ENCODE measurements at places on chromosomes 1 and 21.

- no peak for DNase-seq
These were observed 1.4 kb downstream of the MMEL1 start for GRCh38 chr1:2631136-2632050.

DNA sequence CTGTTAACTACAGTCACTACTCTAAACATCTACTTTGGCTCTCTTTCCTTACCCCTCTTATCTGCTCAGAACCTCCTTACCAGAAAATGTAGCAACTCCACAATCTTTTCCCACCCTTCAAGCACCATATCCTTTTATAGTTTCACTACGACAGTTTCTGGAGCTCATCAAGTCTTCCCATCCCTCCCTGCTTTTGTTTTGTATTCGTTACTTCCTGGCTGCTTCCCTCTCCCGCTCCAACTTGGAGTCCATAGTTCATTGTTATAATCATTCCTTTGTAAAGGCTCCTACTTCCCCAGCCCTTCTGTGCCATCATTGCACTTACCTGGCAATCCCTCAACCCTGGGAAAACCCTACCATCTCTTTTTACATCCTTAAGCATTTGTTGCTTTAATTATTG, 18.0 kb downstream of the MPZL1 start:
- DNase-seq, result no peak

DNA sequence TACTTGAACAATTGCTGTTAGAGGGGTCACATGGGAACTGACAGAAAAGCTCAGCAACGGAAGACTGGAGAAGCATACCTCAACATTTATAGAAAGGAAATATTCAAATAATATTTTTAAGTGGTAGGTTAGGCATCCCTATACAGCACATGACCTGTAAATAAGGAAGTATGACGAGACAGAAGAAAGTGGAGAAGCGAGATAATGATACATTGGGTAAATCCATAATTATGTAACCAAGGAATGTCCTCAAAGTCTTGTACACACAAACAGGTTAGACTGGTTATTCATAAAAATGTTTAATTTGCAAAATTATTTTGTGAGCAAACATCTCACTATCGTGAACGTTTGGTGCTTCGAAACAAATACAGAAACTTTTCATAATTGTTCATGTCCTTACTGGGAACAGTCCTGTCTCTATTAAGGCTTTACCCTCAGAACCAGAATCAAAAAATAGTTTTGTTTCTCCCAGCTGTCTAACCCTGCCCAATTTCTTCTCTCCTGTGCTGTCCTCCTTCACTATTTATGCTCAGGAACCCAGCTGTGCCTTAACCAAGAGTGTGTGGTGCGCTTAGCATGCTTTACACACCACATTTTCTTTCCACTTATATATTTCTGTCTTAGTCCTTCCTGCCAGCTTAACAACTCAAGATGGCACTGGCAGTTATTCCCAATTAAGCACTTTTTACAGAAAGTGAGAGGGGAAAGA, 10.2 kb downstream of the KMO start:
- no peak for DNase-seq

- no peak for DNase-seq
These were observed 197.5 kb upstream of the KIAA0040 start for GRCh38 chr1:175390081-175390481.

DNA sequence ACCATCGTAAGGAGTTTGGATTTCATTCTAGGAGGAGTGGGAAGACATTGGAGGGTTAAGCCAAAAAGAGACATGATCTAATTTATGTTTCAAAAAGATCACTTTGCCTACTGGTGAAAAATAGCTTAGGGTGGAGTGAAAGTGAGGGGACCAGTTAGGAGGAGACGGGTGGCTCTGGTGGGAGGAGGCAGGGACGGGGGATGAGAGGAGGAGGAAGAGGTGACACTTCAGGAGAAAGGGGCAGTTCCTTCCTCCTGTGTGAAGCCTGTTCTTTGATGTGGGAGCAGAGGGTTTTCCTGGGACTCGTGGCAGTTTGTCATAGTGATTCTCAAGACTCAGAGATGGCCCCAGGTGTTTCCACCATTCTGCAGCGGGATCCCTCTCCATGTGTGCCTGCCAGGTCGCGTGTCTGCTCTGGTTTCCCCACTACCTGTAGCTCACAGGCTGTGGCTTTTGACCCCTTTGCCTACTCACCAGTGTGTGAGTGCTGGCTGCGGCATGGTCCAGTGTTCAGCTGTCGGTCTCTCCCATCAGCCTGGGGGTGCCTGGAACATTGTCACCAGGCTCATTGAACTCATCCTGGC, 102.4 kb downstream of the CNIH3 start:
- DNase-seq, result no peak

GRCh38 chr1:154453574-154454352, 48.3 kb upstream of the TDRD10 start:
- no peak for DNase-seq

- DNase-seq, result peak; percentile 23
These were observed 47.8 kb upstream of the NRDC start for GRCh38 chr1:51926171-51926812.

DNA sequence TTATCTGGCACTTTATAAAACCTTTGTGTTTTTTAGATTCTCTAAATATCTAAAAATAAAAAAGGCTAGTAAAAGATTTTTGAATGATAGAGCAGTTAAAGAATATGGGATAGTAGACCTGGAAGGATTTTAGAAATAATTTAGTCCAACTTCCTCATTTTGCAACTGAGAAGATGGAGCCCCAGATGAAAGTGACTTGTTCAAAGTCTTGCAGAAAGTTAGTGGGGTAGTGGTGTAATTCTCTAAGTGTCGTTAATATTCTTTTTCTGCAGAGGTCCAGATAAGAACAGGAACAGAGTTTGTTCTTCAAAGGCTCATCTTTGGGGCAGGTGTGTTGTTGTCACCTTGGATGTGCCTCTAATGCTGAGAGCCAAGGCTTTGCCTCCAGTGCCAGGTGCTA, 159.5 kb downstream of the DISC1 start:
- no peak for DNase-seq

DNA sequence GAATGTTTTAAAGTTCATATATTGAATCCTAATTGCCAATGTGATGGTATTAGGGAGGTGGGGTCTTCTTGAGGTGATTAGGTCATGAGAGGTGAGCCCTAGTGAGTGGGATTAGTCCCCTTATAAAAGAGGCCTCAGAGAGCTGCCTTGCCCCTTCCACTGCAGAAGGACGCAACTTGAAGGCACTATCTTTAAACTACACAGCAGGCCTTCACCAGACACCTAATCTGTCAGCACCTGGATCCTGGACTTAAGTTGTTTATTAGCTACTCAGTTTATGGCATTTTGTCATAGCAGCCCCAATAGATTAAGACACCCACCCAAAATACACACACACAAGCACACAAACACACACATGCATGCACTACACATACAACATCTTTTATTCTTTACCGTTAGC, 61.4 kb downstream of the DAB1 start:
- DNase-seq, result no peak

DNA sequence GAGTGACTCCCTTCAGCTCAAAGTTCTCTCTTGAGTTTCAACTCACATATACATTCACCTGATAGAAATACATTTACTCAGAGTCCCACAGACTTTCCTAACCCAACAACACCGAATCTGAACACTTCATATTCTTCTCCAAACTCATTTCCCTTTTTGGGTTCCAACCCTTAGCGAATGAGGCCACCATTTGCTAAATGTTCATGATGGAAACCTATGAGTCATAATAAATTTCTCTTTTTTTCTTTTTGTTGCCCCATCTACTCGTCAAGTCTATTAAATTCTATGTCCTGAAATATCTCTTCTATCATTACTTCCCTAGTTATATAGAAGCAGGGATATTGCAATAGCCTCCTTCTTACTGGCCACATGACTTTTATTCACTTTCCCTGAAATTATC, 100.1 kb downstream of the HLX start:
- no peak for DNase-seq

GRCh38 chr1:56516539-56517252, 62.7 kb downstream of the PLPP3 start:
- DNase-seq, result peak; percentile 91

GRCh38 chr1:231665101-231665500, 38.5 kb downstream of the DISC1 start:
- DNase-seq, result no peak

GRCh38 chr1:51515982-51516648, 3.0 kb downstream of the EPS15 start:
- DNase-seq, result no peak

GRCh38 chr21:37071561-37072273, 1.2 kb downstream of the PIGP start:
- DNase-seq, result no peak

DNA sequence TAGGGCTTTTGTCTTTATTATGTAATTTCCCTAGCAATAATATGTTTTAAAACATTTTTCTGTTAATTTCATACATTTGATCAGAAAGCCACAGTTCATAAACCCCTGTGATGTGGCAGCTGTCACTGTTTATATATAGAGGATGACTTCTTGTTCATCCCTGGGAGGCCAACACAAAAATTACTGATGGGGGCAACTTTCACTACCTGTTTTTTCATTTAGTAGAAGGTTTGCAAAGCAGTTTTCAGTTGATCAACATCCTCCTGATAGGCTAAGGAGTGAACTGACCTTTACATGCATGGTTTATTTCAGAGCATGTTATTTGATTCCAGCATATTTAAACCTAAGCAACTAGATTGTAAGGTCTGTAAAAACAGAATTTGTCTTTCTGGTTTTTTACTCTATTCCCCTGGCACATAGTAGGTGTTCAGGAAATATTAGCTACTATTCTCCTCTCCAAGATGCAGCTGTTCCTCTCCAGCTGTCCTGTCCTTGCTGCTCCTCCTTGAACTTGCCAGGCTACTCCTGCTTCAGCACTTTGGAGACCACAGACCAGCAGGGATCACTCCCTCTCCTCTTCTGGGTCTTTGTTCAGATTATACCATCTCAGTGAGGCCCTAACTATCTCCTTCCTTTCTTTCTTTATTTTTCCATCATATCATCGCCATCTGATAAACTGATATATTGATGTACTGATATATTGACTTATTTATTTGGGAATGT, 54.7 kb downstream of the ROR1 start:
- DNase-seq, result no peak

DNA sequence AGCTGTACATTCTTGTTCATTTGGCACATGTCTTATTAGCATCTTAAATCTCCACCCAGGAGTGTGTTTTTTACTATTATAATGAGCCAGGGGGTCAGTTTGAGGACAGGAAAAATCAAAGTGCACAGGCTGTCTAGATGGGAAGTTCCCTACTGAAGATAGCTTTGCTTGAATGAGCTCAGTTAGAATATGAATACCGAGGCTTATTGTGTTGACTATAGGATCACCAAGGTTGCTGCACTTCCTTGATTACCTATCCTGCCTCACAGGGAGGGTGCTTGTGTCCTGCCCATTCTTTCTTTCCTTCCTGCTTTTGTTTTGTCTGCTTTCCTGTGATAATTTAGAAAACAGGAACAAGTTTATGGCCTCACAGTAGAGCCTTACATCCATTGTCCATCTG, 16.3 kb downstream of the PHGDH start:
- DNase-seq, result no peak

- no peak for DNase-seq
These were observed 2.0 kb downstream of the HPDL start for GRCh38 chr1:45328680-45329079.

- no peak for DNase-seq
These were observed 143.7 kb upstream of the RUNX3 start for GRCh38 chr1:25073640-25074270.

DNA sequence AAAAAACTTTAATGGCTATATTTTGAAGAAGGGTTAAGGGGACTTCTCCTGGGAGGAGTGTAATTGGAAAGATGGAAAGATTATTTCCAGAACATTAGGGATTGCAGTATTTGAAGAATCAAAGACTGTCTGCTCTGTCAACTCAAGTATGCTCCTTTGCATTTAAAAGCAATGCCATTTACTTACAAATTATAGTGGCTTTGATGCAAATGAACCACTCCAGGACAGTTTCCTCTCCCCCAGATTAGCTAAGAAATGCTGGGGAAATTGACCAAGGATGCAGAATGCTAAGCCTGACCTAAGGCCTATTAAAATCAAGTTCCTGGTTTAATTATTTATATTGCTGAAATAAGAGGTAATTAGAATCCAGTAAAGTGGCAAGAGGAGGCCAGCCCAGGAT, 110.5 kb upstream of the CAMK1G start:
- DNase-seq, result no peak

- no peak for DNase-seq
These were observed 89.2 kb downstream of the SLC35F3 start for GRCh38 chr1:233993651-233994050.

DNA sequence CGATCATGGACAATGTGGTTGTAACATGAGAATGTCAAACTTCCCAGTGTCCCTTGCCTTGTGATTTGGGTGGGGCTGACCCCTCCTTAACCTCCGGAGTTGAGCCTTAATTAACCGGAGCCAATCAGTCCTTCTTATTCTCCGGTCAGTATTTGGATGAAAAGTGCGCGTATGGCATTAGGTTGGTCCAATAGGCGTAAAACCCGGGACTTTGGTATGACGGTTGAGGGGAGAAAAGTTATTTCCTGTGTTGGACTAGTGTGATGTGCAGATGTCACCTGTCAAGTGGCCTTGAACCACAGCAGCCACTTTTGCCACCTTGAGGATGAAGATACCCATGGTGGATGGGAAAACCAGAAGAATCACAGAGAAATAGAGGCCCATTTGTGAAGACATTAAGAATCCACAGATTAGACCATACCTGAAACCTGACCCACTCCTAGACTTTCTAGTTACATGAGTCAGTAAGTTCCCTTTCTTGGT, 5.1 kb downstream of the PAFAH2 start:
- DNase-seq, result no peak

DNA sequence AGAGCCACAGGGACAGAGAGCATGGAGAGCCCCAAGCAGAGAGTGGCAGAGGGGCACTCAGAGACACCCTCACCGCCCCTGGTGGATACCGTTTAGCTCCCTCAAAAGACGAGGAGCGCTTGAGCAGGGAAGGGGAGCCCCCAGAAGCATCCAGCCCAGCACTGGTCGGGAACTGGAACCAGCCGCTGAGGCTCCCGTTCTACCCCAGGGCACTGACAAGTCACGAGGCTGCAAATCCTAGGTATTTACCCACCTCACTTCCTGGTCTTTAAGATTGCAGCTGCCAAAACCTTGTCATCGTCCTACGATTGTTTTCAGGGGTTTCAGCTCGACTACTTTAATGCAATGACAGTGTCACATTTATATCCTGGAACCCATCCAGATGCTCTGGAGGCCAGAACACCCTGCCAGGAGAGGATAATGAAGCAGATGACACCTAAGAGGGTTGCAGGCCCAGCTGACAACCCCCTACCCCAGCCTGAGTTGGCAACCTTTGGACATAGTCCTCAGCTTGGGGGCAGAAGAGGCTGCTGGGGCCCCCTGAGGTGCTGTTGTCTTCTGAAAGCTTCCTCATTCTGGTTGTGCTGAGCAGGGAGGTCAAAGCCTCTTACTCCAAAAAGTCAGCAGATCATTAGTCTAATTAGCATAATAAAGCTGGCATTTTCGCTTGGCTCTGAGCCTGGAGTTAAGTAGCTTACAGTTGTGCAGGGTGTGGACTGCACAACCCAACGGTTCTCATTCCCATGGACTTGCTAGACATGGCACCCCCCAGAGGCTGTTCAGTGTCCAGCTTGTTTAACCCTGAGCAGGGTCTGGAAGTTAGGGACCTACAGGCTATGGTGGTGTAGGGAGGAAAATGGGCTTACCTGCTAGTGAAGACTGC, 20.6 kb upstream of the BACE2 start:
- no peak for DNase-seq

- no peak for DNase-seq
These were observed at the start of gene MFAP2 for GRCh38 chr1:16980473-16981268. MFAP2 (minus strand) TSS chr1:16980620; CDS start chr1:16978273, 2,347 bp downstream.

Data from COLO829 (cell line).